Lung microvascular endothelial cell (primary cell): ENCODE measurements at places on chromosomes 4 and X. TPM values are rescaled to one million over a fixed set of nuclear protein-coding genes. Genes with fewer than 3 reads are reported as not detected.
A peak's percentile ranks its signal among the peaks of the same experiment; 100 is the strongest.

The TEX13A gene
- total RNA-seq, result under 0.01 TPM in 1 of 2 replicates, not detected in the other

The SULT1E1 gene
- 3.4 and 5.2 TPM in 2 replicates for total RNA-seq

DNA sequence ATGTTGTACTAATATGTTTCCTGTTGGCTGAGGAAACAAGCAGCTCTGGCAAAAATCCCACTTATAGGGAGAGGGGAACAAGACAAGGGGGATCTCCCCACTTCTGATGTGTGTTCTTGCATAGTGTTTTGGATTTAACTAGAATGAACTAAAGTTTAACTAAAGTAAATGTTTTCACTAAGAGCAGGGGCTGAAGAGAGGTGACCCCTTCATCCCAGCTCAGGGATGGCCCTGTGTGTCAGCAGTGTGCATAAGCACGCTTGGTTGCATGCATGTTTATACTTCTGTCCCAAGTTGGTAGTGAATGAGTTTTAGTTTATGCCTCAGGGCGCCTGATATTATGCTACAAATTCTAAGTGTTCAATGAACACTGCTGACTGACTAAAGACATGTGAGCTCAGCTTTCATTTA lies 169.4 kb downstream of the MGST2 start:
- no peak for DNase-seq

GRCh38 chrX:67545893-67546495 lies 2.2 kb downstream of the AR start:
- peak; percentile 51 for DNase-seq

DNA sequence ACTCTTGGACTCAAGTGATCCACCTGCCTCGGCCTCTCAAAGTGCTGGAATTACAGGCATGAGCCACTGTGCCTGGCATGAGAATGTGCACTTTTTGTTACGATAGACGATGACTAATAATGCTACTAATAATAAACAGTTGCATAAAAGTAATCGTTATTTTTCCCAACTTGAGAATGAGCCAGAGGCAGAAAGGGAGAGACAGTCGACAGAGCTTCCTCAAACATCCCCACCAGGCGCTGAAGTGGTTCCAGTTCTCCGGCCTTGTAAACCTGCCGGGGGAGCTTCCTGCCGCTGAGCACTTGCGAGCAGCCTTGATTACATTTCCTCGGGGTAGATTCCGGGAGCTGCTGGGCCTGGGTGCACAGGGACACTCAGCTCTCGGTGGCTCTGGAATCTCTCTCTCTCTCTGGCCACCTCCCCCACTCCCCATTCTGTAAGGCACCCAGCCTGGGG lies 8.9 kb upstream of the HTRA3 start:
- peak; percentile 65 for DNase-seq

GRCh38 chr4:118279920-118280432 lies 72.8 kb downstream of the PRSS12 start:
- DNase-seq, result no peak

DNA sequence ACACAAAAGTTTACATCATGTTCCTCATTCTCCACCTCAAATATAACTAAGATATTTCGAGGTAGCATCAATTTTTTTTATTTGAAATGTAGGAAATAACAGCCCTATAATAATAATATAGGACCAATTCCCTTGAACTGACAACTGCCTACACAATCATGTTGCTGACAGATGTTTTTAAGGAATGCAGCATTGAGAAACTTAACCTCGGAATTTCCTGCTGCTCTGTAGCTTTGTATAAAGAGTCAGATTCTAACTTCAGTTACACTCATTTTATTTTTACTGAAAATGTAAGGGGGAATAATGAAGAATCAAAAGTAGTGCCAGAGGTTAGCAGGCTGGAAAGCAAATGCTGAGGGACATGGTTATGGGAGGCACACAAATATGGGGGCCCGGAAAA lies 235.8 kb downstream of the RBMX2 start:
- peak; percentile 3 for DNase-seq

GRCh38 chrX:7294483-7294882 lies 146.5 kb upstream of the PUDP start:
- DNase-seq, result no peak

DNA sequence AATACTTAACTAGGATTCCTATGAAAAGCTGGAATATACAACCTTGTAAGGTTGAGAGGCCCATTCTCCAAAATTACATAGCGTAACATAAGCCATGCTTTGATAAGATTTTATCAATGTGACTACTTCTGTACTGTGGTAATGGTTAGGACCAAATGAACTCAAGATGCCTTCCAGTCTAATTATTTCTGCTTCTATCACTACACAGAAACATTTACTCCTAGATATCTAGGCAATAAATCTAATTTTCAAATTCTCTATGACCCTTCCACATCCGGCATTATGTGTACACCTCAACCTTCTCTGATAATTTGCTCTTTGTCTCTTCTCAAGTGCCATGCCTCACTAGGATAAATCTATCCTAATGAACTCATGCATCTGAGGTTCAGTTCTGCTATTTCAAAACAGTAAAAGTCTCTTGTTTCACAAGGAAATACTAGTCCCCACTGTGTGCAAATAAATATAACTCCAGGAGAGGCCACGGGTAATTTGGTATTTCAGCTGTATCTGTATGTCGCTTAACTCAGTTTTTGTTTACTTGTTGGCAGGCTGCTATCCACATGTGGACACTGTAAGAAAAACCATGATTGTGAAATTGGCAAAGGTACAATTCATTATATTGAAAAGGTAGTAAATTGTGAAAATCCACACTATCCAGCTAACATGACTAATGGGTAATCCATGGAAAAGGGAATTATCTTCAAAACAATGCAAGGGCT lies 93.3 kb downstream of the PRDM5 start:
- DNase-seq, result no peak

DNA sequence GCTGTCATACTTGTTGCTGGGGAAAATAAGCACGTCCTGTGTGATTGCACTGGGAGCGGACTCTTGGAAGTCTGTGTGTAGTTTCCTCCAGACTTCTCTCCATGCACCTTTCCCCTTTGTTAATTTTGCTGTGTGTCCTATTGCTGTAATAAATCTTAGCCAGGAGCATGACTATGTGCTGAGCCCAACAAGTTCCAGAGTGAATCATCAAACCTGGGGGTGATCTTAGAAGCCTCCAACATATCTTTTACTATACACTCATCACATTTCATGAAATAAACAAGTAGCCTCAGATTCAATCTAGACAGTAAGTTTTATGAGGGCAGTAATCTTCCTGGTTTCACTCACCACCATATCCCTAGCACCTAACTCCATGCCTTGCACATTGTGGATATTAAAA lies 43.3 kb upstream of the FGF13 start:
- no peak for DNase-seq
